ENCODE measurements at places on chromosomes 7 and 10.
A peak's percentile ranks its signal among the peaks of the same experiment; 100 is the strongest.

DNA sequence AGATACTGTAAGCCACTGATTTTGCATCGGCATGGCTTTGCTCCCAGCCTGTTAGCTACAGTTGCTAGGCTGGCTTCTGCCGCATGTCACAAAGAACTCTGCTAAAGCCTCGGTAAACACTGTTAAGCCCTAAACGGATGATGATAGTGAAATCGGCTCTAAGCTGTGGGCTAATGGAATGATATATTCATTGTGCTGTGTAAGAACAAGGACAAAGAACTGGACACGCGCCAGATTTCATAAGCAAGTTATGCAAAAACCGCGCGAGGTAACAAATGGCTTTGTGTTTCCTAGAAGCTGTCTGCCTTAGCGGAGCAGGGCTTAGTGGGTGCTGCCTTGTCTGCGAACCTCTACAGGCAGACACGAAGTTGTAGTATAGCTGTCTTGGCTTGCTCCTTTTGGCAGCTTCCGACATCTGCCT is 331.3 kb upstream of the COBL start:
- DNase-seq: no peak

- DNase-seq: no peak
Measured at GRCh38 chr10:51654918-51655317, 44.5 kb downstream of the CSTF2T start.

- no peak for DNase-seq
Measured at GRCh38 chr10:76231286-76231934, 800.0 kb downstream of the LRMDA start.

- peak; percentile 83 for DNase-seq
Measured at GRCh38 chr7:141053626-141054025, 20.2 kb upstream of the TMEM178B start.

GRCh38 chr10:128124813-128125403 is 1.3 kb downstream of the MKI67 start:
- peak; percentile 13 for DNase-seq

DNA sequence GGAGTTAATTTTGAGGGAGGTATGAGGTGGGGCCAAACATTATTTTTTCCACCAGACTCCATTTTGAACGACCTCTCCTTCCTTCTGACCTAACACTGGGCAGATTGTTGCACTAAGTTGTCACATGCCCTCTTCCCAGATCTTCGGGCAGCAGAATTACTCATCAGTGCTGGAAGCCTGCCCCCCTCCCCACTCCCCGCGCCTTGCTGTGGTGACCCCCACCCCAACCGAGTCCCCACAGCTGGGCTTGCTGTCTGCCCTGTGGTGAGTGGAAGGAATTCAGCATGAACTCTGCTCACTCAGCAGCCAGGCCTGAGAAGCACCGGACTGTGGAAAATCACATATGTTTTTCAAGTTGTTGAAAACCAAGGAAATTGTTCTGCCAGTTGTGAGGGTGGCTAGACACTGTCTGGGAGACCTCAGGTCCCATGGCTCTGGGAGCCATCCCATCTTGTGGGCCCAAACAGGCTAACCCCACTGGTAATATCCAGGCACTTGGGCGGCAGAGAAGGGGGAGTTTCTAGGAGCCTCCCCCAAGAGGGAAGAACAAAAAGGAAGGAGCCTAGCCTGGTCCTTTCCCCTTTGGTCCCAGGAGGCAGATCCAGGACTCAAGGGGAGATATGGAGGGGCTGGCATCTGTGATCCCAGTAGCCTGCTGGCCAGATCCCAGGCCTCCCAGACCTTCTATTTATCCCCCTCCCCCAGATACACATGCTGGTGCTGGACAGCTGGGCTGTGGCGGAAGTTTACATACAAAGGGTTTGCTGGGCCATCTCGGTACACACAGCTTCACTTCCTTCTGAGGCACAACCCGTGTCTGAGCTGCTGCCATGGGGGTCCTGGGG is 3.5 kb upstream of the AEBP1 start:
- no peak for DNase-seq

GRCh38 chr10:117139581-117140524 is 1.8 kb upstream of the VAX1 start:
- DNase-seq: no peak

Measured in CD4-positive, alpha-beta T cell treated with Interleukin-17A for 1 hour (primary cell).